ENCODE measurements at places on chromosomes 12 and 14.

- no peak for DNase-seq
Observed at GRCh38 chr12:125861299-125862281, 796.4 kb downstream of the AACS start.

DNA sequence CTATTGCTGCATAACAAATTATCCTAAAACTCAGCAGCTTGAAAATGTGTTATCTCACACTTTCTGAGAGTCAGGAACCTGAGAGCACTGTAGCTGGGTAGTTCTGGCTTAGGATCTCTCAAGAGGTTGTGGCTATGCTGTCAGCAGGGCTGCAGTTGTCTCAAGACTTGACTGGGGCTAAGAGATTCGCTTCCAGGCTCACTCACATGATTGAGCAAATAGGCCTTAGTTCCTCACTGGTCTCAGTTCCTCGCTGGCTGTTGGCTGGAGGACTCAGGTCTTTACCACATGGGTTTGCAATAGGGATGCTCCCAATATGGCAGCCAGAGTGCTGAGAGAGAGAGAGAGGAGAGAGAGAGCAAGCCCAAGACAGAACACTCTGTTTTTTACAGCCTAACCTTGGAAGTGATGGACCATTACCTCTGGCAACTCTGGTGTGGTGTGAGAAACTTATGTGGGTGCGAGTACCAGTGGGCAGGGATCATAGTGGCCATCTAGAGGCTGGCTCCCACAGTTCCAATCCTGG, 15.9 kb upstream of the DHRS2 start:
- DNase-seq, result no peak

DNA sequence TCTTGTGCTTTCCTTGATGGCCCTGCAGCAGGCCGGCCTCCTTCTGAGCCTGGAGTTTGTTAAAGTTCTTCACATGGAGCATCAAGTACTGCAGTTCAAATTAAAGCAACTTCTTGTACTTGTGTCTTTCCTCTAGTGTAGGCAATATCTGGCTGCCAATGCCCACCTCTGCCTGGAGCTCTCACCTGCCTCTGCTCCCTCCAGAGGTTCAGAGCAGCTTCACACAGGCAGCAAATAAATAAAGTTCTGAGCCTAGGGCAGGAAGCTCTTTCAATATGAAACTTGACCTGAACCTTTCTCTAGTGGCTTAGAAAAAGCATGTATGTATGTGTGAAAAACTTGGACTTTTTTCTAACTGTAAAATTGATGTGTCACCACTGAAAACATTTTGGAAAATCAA, 65.9 kb downstream of the ITPR2 start:
- no peak for DNase-seq

- no peak for DNase-seq
Observed at GRCh38 chr12:54765652-54766051, 88.7 kb upstream of the MUCL1 start.

DNA sequence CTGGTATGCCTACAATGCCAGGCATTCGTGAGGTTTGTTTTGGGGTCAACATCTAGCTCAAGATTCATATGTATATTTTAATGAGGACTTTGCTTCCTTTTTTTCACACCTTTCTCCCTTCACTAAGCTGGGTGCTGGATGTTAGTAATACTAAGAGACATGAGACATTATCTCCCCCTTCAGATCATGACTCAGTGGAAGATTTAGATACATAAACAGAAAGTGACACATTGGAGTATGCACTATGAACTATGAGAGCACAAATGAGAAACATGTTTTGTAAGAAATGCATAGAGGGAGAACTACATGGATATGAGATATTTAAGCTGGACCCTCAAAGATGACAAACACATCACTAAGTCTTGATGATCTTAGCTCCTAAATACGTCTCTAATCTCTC, 286.3 kb downstream of the RPAP3 start:
- DNase-seq, result no peak

GRCh38 chr12:62722971-62723680, 211.8 kb downstream of the PPM1H start:
- DNase-seq, result no peak

GRCh38 chr12:105048315-105048714, 35.9 kb downstream of the ALDH1L2 start:
- no peak for DNase-seq

GRCh38 chr12:42589465-42590329, at the start of gene PRICKLE1:
Gene PRICKLE1 (minus strand): TSS chr12:42589746. CDS start chr12:42472516, 117,230 bp downstream.
- peak; percentile 12 for DNase-seq

DNA sequence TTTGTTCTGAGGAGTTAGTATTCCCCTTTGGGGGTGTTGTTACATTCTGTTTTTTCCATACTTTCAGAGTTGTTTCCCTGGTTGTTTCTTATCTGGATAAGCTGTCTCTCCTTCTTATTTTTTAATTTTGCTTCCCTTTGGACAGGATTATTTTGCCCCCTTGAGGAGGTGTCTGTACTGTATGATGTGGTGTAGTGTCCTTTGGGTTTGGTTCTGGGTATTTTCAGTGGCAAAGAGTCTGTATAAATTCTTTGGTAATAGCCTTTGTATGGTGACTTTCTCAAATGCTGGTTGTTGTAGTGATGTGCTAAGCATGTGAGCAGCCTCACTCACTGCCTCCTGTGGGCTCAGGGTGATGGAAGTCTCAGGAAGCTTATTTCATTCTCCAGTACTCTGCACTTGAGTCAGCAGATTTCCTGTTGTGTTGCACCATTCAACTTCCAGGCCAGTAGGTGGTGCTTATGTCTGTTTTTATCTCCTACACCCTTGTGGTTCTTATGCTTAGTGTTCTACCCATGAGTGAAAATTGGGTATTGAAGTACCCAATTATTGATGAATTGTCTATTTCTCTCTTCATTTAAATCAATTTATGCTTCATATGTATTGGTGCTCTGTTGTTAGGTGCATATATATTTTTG, 103.3 kb upstream of the PMCH start:
- no peak for DNase-seq

- no peak for DNase-seq
Observed at GRCh38 chr12:7583471-7583870, 79.9 kb upstream of the CD163 start.

GRCh38 chr14:99099051-99099787, 172.8 kb downstream of the BCL11B start:
- no peak for DNase-seq

- DNase-seq, result no peak
Observed at GRCh38 chr12:18969512-18969911, 160.0 kb upstream of the PLEKHA5 start.

DNA sequence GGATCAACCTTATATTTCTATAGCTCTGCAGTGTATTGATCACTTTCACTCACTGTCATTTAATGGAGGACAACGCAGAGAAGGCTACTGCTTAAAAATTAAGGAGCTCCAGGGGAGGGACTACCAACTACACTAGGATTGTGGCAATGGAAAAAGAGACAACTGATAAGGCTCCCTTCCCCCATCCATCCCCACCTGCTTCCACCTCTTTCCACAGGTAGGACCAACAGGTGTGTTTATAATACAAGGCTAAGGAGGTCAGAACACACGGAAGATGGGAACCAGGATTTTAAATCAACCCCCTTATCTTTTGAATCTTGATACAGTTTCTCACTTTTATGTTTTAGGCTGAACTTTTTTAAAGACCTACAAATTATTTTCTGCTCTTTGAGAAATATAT, 90.8 kb downstream of the STAB2 start:
- no peak for DNase-seq

GRCh38 chr12:58496411-58497190, 423.7 kb downstream of the LRIG3 start:
- no peak for DNase-seq

GRCh38 chr14:39483682-39484081, 51.4 kb upstream of the FBXO33 start:
- DNase-seq, result no peak

GRCh38 chr14:76006253-76006652, 20.7 kb downstream of the IFT43 start:
- no peak for DNase-seq

GRCh38 chr14:89202413-89203190, 214.4 kb downstream of the FOXN3 start:
- DNase-seq, result no peak

- no peak for DNase-seq
Observed at GRCh38 chr14:46053221-46053620, 598.4 kb downstream of the RPL10L start.

GRCh38 chr12:65517656-65518210, 239.2 kb downstream of the MSRB3 start:
- DNase-seq, result no peak

- no peak for DNase-seq
Observed at GRCh38 chr12:62249419-62249818, 10.8 kb upstream of the USP15 start.

DNA sequence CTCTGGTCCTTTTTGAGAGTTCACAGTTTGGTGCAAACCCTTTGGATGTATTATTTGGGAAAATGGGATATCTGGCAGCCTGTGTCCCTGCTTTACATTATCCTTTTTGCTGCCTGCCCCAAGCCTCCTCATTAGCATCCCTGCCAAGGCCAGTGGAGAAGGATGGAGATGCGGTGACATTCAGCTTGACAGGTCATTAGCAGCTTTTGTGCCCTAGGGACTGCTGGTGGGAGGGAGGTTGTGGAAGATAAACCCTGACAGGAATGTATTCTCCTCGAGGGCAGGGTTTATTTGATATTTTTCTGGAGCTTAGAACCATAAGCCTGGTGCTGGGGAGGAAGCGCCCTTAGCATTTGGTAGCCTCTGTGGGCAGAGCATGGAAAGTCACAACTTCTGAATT, 49.3 kb downstream of the PTPN11 start:
- DNase-seq, result no peak

DNA sequence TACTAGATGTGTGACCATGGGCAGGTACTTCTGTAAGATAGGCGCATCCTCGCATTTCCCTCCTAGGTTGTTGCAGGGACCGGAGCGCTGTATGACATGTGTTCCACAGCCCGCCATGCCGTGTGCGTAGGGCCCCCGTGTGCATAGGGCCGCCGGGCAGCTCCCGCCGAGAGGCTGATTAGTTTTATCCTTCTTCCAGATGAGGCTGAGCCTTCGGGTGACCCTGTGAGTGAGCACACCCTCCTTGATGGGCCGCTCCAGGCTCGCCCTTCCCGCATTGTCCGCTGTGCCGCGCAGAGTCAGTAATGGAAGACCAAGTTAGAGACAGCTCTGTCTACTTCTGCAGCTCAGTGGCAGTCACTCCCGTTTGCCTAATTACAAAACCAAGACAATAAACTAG, 72.9 kb upstream of the DYNC1H1 start:
- DNase-seq, result no peak

- DNase-seq, result no peak
Observed at GRCh38 chr14:56046996-56047395, 71.2 kb upstream of the PELI2 start.

GRCh38 chr14:64232095-64232838, 61.9 kb downstream of the ESR2 start:
- DNase-seq, result no peak

GRCh38 chr12:82099216-82099615, 259.0 kb downstream of the CCDC59 start:
- DNase-seq, result no peak

GRCh38 chr12:113400362-113400761, 3.3 kb downstream of the SDS start:
- DNase-seq, result no peak

- DNase-seq, result no peak
Observed at GRCh38 chr14:96713426-96713825, 83.8 kb upstream of the VRK1 start.

GRCh38 chr14:85241022-85241855, 288.7 kb upstream of the FLRT2 start:
- no peak for DNase-seq

DNA sequence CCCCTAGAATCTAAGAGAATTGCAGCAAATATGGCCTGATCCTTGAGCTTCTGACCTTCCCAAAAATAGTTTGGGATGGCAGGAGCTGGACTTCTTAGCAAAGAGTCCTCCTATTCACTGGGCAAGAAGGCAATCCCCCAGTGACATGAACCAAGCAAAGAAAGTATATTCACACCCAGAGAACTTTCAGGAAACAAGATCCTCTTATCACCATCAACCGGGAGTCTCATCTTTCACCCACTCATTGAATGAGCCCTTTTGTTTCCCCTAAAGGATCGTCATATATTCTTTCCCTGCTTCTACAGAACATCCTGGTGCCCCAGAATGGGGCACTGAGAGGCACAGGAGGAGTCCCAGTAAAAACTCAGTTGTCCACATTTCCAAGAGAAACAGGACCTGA, 19.7 kb downstream of the SPTB start:
- no peak for DNase-seq

DNA sequence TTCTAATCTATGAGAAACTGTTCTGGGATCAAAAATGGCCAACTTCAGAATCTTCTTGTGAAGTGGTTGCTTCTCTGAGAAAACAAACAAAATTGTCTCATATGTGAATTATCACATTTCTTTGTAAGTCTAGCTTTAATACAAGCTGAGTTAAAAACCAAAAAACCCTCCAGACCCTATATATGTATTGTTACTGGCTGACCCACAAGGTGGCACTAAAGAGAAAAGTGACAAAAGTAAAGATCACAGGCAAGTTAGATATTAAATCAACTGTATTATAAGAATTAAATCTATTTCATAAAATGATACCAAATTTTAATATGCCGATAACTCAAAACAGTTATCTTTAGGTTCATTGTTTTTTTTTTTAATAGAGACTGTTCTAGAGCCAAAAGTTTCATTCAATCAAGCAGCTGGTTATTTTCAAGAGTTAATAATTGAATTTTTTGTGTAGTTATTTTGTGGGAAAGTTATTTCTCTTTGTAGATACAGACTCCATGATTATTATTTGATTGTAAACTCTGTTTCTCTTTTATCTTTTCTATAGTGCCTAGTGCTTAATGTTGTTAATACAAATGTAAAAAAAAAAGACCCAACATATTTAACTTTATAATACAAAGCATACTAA, 7.5 kb upstream of the TRHDE start:
- no peak for DNase-seq

GRCh38 chr12:44193281-44193680, 357.4 kb downstream of the TMEM117 start:
- no peak for DNase-seq

DNA sequence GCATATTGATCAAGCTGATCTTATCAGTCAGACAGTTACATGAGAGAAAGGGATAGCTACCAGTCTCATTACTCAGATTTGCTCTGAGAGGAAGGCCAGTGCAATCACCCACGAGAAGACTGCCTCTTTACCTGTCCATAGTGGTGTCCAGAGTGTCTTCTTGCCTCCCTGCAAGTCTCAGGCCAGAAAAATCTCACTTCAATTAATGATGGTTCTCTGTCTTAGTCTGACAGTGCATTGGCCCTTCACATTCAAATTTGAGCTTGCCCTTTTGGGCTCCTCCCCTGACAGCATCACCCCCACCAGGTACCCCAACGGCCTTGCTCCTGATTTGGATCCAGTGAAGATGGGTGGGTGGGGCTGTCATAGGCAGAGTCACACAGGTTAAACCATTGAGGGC, at the start of gene AICDA:
Gene AICDA, minus strand, starts transcription at position 231 of the 400 bp plus-strand sequence. Its CDS starts 92 bp downstream, at position 139.
- no peak for DNase-seq

DNA sequence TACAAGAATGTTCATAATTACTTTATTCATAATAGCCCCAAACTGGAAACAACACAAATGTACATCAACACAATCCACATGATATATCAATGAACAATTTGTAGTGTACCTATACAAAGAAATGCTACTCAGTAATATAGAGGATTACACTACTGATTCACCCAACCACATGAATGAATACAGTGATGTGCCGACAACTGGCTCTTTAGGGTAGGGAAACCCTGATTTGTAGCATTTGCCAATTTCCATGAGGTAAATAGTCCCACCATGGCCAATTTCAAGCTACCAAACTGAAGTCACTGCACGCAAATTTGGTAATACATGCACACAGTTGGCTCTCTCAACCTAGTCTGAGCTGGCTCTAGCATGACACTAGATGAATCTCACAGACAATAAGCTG, 190.4 kb upstream of the KRR1 start:
- no peak for DNase-seq
